ENCODE measurements at places on chromosomes 16 and 17. TPM values are rescaled to one million over a fixed set of nuclear protein-coding genes. Genes with fewer than 3 reads are reported as not detected.

The SYCE1L gene
- not detected for total RNA-seq

The SPHK1 gene
- 0.90 TPM for total RNA-seq

The RHBDF1 gene
- total RNA-seq: 24.8 TPM

The IL34 gene
- 11.0 TPM for total RNA-seq

The TTYH2 gene
- total RNA-seq: 7.0 TPM

The RNF222 gene
- total RNA-seq: not detected

The AATK gene
- total RNA-seq: 1.3 TPM

The PRAC1 gene
- total RNA-seq: not detected

The C16orf54 gene
- total RNA-seq: 0.44 TPM
